ENCODE measurements at places on chromosomes 5 and 9. TPM values are rescaled to one million over a fixed set of nuclear protein-coding genes. Genes with fewer than 3 reads are reported as not detected.

GRCh38 chr9:13942695-13943094, 371.2 kb downstream of the NFIB start:
- H3K27ac ChIP-seq: no peak overlapping the region
- H3K4me1 ChIP-seq: peaks cover 19% of the 10 kb centered on the region
- no peaks in the 10 kb centered on the region for H3K27me3 ChIP-seq
- no peaks in the 10 kb centered on the region for H3K36me3 ChIP-seq
- no peak for DNase-seq

- DNase-seq: no peak
- no peak overlapping the region for H3K4me3 ChIP-seq
Measured at GRCh38 chr5:54215233-54215736, 95.1 kb downstream of the ARL15 start.

DNA sequence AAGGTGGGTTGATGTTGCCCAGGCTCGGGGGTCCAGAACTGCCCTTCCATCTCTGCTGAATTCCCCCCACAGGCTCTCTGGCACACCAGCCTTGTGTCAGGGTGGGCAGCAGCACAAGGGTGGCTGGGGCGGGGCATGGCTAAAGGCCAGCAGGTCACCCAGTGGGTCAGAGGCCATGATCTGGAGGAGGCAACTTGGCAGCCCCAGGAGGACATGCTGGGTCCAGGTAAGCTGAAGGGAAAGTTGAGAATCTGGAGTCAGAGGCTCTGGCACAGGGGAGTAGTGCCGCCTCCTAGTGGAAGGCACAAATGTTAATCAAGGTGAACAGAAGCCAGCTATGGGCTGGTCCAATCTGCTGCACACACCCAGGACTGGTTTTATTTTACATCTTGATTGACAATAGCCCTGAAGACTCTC, 6.2 kb downstream of the TMEM8B start:
- H3K4me3 ChIP-seq: no peak overlapping the region
- no peaks in the 10 kb centered on the region for H3K27me3 ChIP-seq

- no peak overlapping the region for H3K27ac ChIP-seq
- peaks cover 25% of the 10 kb centered on the region for H3K4me1 ChIP-seq
- H3K4me3 ChIP-seq: no peak overlapping the region
- no peak for DNase-seq
- H3K27me3 ChIP-seq: no peaks in the 10 kb centered on the region
- H3K36me3 ChIP-seq: no peaks in the 10 kb centered on the region
Measured at GRCh38 chr9:89810431-89810830, 205.6 kb downstream of the GADD45G start.

DNA sequence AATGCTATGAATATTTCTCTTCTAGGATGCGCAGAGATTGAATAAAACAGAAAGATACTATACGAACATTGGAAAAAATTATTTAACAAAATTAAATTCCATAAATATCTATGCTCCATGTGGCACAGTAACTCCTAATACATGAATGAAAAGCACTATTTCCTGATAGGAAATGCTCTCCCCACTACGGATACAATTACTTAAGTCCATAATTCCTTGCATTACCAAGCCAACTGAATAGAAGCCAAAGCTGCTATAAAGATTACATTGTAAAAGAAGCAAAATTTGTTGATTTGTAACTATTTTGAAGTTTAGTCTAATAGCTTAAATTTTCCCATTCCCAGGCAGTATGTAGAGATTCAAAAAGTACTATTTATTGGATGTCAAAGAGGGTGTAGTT, 61.8 kb upstream of the SNX2 start:
- no peak for DNase-seq
- no peaks in the 10 kb centered on the region for H3K27me3 ChIP-seq
- no peak overlapping the region for H3K27ac ChIP-seq

Gene GOLM1
- polyA plus RNA-seq: 69.8 TPM

Gene STK32A
- polyA plus RNA-seq: 0.20 TPM

Gene FOXD4
- 0.34 TPM for polyA plus RNA-seq
